CD4-positive, alpha-beta T cell treated with Interleukin-15 for 1 hour (primary cell): ENCODE measurements at places on chromosomes 12 and 14.

DNA sequence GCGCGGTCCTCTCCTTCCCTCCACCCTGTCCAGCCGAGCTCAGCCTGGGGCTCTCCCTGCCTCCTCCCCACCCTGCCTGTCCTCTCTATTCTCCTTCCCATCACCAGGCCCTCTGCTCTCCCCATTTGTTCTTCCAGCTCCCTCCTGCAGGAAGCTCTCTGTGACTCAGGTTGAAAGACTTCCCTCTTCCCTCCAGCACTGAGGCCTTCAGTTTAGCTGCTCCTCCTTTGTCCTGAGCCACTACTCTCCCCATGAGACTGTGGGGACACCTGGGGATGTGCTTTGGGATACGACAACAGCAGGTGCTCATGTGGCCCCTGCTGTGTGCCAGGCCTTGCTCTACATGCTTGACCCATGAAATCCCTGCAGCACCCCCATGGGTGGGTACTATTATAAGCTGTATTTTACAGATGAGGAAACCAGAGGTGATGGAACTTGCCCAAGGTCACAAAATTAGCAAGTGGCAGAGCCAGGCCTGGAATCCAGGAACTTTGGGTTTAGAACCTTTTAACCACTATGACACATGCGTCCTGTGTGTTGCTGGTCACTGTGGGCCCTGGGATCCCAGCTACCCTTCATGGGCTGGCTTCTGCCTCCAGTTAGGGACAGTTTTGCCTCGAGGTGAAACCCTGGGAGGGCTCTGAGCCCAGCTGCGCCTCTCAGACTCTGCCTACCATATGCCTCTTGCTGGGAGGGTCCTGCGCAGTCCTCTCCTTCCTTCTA, 5.5 kb downstream of the KRT80 start:
- no peak for DNase-seq

DNA sequence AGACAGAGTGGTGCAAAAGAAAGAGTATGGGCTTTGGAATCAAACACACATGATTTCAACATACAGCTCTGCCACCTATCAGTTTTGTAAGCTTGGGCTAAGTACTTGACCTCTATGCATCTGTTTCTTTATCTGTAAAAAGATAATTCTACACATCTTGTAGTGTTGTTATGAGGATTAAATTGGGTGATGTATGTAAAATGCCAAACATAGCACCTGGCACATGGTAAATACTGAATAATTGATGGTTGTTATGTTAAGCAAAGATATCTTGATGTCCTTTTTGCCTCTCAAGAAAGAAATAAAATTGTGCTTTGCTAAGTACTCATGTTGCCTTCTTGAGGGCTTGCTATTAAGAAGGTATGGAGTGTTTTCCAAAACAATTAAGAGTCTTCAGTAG, 2.3 kb upstream of the CSRP2 start:
- DNase-seq = no peak

DNA sequence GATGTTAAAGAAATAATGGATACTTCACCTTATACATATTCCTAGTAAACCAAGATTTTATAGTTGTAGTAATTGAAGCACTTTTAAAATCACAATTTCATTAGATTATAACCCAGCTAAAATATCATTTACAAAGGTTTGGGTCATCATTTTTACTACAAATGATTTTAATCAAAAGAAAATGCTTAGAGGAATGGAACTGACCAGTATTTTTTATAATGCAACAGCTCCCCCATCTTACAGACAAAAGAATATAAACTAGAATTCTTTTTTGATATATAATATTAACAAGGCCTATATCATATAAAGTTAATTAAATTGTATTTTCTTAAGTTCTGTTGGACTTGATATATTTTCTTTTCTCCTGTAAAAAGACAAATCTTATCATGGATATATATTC, 20.4 kb upstream of the LRFN5 start:
- DNase-seq = no peak

GRCh38 chr14:66746316-66747006, 238.5 kb downstream of the GPHN start:
- DNase-seq = no peak

GRCh38 chr12:42969355-42969754, 379.8 kb upstream of the PRICKLE1 start:
- no peak for DNase-seq

GRCh38 chr14:74014299-74014698, 4.8 kb downstream of the ENTPD5 start:
- DNase-seq = no peak
